ENCODE measurements at places on chromosomes 6 and 20. TPM values are rescaled to one million over a fixed set of nuclear protein-coding genes. Genes with fewer than 3 reads are reported as not detected.

DNA sequence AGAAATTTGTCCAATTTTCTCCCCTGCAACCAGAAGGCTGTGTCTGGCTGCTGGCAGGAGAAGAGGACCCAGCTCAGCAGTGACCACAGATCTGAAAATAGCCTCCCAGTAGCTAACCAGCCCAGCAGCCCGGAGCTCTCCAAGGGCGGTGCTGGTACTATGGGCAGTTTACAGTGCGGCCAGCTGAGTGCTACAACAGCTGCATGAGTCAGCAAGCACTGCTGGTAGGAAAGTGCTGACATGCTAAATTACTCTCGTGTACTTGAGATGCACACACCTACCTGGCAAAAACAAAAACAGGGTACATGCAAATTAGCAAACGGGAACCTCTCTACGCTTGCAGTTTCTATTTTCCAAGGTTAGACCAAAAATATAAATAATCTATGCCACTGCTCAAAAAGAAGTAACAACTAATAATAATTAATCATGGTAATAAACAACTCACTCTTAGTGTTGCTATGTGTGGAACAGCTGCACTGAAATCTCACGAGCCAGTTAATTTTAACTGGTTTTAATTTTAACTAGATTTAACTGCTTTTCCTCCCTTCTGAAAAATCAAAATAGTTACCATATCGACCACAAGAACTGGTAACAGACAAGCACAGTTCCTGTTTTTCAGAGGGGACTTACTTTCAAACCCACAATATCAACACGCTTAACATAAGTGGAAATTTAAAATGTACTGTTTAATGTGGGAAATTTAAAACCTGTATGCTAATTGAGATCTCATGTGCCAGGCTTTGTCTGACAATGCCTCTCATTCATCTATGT lies 10.8 kb downstream of the BACH2 start:
- DNase-seq = no peak

DNA sequence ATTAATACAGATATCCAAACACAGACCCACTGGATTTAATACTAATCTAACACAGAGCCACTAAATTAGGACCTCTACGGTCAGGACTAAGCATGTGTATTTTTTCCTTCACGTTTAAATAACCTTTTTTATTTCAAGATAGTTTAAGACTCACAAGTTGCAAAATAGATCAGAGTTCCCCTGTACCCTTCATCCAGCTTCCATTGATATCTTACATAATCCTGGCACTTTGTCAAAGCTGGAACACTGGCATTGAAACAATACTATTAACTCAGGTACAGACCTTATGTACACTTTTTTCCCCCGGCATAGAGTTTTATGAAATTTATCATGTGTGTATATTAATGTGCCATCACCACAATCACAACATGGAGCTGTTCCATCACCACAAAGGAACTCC lies 2.1 kb downstream of the C6orf163 start:
- no peak for DNase-seq

DNA sequence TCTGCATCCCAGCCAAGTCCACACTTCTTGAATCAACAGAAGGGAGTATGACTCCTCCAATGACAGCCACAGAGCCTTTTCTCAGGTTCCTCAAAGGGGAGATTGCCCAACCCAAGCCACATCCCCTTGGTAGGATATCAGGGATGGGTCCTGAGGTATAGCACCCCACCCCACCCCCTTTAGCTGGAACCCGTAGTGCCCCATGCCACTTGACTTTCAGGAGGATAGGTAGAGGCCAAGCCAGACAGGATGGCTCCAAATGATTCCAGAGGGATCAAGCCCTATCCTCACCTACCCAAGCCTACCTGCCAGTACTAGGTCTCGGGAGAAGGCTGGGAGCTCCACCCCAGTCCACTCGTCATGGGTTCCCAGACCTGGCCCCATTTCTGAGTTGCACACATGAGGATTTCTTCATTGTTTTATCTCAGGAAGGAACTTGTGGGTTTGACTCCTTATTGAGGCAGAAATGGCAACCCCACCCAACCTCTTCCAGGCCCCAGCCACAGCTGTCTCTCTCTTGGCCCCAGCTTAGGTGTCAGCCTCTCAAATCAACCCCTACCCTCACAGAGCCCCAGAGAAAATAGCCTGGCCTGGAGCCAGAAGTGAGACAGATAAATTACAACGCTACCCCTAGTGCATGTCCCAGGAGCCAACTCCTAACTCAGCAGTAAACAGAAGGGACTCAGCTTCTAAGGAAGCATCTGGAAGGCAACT lies 3.6 kb downstream of the CCND3 start:
- no peak for DNase-seq

DNA sequence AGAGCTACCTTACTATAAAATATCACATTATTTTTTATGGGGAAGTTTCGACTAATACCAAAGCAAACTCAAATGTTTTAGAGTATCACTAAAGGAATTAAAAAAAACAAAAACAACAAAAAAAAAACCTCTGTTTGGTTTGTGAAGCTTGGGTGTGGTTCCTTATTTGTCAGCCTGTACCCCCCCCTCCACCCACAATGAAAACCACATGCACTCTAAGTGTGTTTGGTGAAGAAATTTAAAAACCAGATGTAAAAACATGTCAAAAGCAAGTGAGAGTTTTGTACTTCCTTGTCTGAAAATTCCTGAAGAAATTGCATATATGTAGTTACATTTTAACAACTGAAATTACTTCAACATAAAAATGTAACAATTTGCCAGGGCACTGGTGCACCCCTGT lies 3.1 kb downstream of the STK38 start:
- DNase-seq = no peak

DNA sequence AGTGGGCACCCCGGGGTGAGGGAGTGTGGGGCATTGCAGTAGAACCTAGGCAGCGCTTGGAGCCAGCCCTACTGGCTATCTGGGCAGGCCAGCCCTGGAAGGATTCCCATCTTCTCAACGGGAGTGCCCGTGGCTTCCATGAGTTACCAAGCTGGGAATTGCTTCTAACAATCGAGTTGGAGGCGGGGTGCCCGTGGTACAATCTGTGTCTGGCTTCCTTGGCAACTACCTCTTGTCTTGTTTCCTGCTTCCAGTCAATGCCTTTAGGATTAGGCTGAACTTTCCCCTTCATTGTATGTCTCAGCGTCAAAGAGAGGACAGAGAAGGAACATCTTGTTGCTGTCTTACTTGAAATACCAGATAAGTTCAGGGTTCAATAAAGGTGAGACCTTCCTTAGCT lies 33.3 kb downstream of the PPP1R14C start:
- DNase-seq = no peak

DNA sequence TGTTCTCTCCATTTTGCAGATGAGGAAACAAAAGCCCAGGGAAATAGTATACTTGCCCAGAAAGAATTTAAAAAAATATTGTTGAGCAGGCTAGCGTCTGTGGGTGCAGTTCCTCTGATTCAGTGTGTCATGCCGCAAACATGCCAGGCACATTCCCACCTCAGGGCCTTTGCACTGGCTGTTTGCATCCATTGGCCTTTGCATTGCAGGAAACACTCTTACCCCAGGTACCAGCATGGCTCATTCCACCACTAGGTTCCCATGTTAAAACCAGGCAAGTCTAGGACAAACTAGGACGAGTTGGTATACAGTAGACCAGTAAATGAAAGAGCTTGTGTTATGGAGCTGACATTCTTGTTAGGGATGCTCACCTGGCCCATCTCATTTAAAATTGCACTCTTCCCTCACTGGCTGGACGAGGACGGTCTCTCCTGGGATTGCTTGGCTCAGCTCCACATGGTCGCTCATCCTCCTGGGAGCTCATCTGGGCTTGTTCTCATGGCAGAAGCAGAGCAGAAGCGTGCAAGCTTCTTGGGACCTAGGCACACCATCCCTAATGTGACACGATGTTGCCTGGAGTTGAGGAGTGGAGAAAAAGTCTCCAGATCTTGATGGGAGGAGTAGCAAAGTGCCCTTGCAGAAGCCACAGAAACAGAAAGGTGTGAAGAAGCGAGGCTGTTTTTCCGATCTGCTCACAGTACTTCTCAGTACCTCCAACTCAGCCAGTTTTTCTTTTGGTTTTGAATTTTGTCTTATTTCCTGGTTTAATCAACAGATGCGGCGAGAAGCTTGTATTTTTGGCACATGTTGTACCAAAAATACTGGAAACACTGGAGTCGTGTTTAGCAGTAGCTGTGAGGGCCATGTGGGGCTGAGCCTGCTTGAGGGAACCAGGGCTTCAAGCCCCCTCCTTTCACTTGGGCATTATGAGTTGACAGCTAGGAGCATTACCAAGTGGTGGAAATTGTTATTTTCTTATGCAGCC lies 13.9 kb downstream of the ZNF831 start:
- no peak for DNase-seq

DNA sequence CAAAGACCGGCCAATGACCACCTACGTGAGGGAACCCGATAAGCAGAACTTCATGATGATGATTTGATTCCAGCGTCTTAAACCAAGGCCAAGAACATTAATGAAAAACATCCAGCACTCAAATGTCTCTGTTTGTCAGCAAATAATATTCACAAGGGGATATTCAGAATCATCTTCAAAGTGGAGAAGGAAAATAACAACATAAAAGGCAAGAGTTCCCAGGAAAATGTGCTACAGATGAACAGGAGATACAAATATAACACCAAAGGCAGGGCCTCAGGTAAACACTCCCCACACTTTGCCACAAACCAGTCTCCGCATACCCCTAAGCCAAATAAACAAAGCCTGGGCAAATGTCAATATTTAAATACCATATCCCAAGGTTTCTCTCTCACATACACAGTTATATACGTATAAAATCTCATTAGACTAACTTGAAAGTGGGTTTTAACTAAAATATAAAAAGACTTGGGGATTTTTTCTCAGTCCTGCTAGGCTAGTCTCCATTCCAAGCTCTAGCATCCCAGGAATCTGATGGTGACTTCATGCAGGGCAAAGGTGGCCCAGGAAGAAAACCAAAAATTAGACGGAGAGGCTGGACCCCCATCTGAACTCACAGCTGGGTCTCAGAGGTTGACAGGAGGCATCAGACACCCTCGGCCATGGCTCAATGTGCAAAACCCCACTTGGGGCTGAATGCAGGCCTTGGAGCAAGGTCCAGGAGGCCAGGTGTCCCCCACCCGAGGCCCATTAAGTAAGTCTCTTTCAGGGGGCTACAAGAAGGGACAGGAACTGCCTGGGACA lies 32.1 kb downstream of the TRAM2 start:
- no peak for DNase-seq

DNA sequence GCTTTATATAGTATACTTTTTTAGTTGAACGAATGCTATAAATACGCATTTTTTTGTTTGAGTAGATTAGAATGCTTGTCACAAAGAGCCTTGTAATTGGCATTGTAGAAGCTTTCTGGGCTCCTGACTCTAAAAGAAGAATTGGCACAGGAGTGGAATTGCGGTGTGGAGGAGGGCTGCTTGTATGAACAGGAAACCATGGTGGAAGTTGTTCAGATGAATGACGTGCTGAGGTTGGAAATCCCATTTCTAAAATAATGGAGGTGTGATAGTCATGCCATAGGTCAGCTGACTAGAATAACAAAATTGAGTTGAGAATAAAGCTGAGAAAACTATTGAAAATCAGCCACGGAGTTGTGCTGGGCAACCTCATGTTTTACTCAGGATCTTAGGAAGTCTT lies 174.9 kb downstream of the QKI start:
- no peak for DNase-seq

DNA sequence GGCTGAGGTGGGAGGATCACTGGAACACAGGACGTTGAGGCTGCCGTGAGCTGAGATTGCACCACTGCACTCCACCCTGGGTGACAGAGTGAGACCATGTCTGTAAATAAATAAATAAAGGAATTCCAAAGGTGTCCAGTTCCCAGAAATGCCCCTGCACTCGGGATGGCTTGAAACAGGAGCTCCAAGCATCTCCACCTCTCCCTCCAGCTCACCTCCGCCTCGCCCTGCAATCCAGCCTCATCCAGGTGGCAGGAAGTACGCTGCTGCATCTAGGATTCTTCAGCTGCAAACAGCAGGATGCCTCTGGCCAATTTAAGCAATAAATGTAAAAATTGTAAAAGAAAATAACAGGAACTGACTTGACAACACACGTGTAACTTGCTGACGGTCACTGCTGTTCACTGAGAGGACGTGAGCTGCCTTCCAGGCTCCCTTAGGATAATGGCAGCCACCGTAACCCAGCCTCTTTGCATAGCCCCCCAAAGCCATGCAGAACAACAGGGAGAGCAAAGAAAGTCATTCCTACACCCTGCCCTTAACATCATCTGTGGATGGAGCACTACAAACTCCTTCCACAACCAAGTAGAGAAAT lies 11.4 kb upstream of the GRM4 start:
- no peak for DNase-seq

DNA sequence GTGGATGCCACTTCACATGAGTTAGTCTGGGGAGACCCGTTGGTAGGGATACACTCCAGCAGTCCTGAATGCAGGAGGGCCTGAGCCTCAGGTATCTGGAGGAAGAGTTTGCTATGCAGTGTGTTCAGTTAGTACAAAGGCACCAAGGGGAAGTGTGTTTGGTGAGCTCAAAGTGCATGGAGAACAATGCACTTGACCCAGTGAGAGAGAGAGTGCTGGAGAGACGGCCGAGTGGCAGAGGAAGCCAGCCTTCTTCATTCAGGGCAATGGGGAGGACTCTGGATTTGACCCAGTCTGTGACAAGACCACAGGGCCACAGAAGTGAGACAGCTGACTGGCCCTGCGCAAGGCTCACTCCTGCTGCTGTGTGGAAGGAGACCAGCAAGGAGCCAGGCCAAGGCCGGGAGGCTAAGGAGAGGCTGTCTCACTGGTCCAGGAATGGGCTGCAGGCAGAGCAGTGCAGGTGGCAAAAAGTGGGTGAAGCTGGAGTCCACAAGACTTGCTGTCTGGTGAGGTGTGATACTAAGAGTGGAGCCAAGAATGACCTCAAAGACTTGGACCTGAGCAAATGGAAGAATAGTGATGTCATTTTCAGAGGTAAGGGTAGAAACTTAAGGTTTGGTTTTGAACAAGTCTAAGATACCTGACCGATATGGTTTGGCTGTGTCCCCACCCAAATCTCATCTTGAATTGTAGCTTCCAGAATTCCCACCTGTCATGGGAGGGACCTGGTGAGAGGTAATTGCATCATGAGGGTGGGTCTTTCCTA lies 38.0 kb downstream of the PDE10A start:
- DNase-seq = no peak

Gene CCN2
- 683 TPM for total RNA-seq

Gene EDN1
- 8.5 TPM for total RNA-seq

Gene SLC23A2
- total RNA-seq = 34.7 TPM

Gene ARMC2
- total RNA-seq = 11.3 TPM

Gene RHAG
- not detected for total RNA-seq

Gene STMND1
- 0.34 TPM for total RNA-seq

Data from mesothelial cell of epicardium (in vitro differentiated cells).